NCI-H1092 (cell line): ENCODE measurements at places on chromosomes 4 and X.

GRCh38 chr4:105357258-105357980 is 116.4 kb downstream of the PPA2 start:
- no peak for DNase-seq

DNA sequence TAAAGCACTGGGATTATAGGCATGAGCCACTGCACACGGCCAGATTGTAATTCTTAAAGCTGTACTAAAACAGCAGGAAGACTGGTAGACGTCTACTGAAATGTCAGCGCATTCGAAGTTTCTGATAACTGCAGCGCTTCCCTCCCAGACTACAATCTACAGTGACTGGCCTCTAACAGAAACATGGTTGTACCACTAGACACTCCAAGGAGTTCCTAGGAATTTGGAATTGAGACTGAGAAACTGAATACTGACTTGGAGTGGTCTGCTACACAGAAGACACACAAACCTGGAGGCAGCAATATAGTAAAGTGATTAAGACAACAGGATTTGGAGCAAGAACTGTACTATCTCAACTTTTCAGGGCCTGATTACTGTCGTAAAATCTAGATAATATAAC is 937 bp downstream of the HELQ start:
- no peak for DNase-seq

- DNase-seq, result no peak
These were observed 118.5 kb upstream of the NRK start for GRCh38 chrX:105703876-105704275.

GRCh38 chrX:108359806-108360602 is 78.2 kb downstream of the COL4A6 start:
- no peak for DNase-seq

- no peak for DNase-seq
These were observed 17.1 kb upstream of the TMEM150C start for GRCh38 chr4:82578935-82579334.

DNA sequence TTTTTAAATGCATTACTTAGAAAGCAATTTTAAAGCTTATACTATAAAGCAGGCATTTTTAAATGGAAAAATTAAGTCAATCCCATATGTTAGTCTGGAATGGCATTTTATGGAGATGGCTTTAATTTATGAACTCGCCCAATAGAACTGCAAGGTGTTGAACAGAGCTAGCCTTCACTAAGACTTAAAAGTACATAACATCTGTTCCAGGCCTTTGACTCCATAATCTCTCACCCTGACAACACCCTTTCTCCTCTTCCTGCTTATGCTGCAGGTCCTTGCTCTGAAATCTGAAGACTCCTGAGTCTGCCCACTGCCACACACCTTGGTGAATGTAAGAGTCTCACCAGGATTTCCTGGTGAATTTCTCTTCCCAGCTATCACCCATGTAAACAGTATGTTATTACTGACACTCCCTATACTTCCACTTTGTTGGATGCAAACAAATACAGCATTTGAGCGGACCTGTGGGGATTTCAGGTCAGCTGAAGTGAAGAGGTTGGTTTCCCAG is 17.7 kb upstream of the SLC39A8 start:
- no peak for DNase-seq

- DNase-seq, result no peak
These were observed 505 bp upstream of the PKD2 start for GRCh38 chr4:88006956-88007303.

DNA sequence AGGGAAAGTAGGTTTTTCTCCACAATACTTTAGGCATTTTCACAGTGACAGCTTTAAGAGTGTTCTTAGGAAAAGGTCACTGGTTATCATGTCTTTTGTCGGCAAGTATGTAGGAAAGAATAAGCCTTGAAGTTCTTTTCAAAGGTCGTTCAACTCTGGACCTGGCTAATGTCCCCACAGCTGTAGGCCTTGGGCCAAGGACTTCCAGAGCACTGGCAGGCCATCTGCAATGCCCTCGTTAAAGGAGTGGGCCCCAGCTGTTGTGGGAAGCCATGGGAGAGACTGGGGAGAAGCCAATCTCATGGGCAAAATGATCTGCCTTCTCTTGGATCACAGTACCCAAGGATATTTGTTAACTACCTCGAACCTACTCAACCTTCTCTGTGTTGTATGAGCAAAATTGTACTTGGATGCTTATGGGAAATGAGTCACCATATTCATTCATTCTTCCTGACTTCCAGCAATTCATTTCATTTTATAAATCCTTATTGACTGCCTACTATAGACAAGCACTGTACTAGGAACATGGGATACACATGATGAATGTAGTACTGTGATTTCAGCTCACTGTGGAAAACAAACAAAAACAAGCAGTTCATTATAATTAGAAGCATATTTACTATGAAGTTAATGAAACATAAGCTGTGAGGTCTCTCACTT is 141.1 kb upstream of the KIT start:
- DNase-seq, result no peak

DNA sequence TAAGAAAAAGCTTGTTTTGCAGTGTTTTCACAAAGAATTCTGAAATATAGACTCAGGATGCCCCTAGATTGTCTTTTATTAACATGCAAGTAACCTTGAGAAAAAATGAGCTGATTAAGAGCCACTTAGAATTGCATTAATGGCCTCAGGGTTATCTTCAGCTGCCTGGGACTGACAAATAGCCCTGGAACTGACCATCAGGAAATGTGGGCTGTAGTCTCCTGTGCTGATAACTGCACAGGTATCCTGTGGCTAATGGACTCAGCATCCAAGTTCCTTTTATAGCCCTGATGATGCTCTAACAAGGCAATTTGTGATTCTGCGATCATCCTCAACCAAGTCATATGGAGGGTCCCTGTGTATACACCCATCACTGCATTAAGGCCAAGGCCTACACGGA is 17.0 kb downstream of the CA5B start:
- DNase-seq, result no peak

- DNase-seq, result no peak
These were observed 87.0 kb upstream of the RPL34 start for GRCh38 chr4:108533245-108533844.

DNA sequence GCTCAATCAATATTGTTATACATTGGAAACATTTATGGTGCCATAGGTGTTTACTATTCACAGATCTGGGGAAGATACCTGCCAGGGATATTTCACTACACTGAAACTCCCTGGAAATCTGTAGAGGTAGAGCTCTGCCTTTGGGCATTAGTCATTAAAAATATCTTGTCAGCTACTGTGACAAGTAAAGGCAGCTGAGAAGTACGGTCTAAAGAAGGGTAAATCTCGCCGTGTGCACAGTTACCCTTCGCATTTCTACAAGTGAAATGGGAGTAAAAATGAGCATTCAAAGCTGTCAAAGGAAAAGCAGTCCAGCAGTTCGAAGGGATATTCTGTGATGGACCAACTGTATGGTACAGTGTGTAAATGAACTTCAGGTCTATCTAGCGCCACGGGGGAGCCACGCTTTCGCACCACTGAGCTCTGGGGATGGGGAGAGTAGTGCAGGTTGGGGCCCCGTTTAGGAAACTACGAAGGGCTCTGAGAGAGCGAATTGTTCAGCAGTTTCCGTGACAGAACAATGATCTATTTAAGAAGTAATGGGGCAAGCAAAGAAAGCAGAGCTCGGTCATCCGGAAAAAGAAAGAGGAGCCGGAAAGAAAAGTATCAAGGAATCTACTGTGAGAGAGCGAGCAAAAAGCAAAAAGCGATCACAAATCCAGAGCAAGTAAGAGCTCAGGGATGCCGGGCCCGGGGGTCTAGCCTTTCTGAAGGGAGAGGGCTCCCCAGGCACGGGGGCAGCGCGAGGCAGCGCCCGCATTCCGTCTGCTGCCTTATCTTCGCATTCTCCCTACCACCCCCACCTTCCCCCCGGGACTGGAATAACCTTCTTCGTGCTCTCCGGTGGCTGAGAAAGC is 646 bp downstream of the TIGD4 start:
- peak; percentile 7 for DNase-seq

GRCh38 chrX:21581479-21581878 is 76.7 kb downstream of the KLHL34 start:
- DNase-seq, result no peak

GRCh38 chr4:2286904-2287593 is 25.1 kb upstream of the MXD4 start:
- no peak for DNase-seq

DNA sequence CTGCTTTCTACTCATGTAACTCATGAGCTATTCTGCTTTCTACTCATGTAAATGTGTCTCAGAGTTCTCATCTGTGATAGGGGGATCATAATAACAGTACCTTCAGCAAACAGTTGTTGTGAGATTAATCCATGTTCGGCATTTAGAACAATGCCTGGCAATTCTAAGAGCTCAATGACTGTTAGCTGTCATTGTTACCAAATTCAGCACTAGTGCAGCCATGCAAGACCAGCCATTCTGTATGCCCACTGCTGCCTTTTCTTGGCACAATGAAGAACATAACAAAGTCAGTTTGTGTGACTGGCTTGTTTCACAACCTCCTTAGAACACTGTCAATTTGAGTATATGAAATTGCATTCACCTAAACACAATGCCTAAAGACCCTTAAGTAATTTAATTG is 163.2 kb downstream of the ANK2 start:
- no peak for DNase-seq

DNA sequence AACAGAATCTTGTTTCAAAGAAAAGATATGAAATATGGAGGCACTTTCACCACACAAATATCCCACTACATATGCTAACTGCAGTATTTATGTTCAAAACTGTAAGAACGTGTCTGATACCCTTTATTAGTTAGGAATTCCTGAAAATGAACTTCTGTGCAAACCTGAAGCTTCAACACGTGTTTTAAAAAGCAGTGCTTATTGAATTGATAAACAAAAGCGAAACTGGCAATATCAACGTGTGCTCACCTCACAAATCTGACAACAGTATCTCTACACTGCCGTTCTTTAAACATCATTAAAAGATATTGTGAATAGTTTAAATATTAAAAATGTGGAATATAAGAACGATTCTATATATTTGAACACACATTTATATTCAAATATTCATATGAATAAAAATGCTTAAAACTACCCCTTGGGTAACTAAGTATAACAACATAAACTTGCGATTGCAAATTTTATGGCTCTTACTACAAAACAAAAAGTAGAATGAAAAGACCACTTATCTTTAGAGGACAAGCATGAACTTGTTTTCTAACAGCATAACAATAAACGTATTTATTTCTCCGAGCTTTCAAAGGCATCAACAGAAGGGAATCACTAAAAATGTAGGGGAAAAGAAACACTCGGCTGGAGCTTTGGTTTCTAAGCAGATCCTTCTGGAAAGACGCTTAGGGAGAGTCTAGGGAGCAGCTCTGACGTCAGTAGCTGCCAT is at the start of gene LRP2BP:
Gene LRP2BP, minus strand, starts transcription at position 687 of the 718 bp plus-strand sequence. CDS start 17,738 bp downstream, outside the sequence.
- no peak for DNase-seq

DNA sequence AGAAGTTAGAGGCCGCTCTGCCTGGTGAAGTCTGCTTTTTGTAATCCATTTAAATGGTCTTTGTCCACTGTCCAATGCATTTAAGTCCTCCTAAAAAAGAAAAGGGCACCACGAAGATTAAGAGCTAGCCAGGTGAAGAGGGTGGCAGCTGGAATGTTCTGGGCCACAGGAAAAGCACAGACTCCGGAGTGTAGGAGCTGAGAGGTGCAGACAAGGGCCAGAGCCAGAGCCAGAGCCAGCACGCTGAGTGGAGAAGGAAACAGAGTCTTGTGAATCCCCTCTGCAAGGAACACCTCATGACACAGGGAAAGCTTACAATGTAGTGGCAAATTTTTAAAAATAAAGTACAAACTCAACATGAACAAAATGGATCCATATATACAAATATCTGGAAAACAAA is 83.6 kb downstream of the TSPAN5 start:
- no peak for DNase-seq

DNA sequence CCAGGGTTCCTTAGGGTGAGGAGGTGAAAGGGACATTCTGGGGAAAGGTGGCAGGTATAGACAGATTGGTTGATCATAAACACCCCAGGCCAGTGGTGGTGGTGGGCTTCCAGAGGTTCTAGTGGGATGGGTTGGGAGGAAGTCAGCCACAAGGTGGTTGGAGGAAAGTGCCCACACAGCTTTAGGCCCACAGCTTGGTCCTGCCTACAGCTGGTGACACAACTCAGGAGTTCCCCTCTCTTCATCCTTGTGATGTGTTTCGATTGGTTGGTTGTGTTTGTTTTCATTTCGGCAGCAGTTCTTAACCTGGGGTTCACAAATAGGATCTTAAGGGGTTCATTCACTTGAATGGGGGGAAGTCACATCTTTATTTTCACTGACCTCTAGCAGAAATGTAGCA is 157.0 kb downstream of the TMEM164 start:
- DNase-seq, result no peak

GRCh38 chr4:30952526-30953219 is 232.5 kb downstream of the PCDH7 start:
- no peak for DNase-seq

DNA sequence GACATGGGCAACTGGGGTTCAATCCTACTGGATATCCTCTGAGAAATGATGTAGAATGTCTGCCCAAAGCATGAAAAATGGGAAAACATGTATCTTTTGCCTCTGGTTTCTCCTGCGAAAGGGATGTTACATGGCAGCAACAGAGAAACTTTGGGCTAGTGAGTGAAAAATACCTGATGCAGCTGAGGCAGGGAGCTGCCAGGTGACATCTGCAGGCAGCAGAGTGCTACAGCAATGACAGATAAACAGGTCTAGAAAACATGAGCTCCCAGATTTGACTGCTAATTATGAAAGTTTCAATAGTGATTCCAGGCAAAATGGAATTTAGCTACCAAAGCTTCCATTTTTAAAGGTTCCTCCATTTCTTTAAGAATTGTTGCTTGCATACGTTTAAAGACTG is 4.8 kb upstream of the CXCL1 start:
- no peak for DNase-seq

GRCh38 chrX:20664131-20664530 is 397.4 kb upstream of the RPS6KA3 start:
- no peak for DNase-seq

DNA sequence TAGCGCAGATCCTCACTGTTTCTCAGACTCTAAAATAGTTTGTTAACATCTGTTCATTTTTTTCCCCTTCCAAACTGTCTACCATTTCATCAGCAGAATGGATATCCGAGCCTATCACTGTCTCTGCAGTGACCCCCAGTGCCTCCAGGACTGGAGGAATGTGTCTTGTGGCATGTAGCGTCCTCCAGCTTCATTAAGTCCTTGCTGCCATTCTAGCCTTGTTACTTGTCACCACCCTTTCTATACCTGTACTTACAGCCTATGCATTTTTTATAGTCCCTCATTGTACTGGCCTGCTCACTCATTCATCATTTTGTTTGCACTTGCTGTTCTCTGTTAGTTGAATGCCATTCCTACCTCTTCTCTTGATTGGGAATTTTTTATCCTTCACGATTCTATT is 179.1 kb downstream of the BMPR1B start:
- no peak for DNase-seq
